HCT116 (cell line): ENCODE measurements at places on chromosomes 3 and 15.

- DNase-seq: no peak
These were observed 835.0 kb downstream of the TBL1XR1 start for GRCh38 chr3:176362191-176362731.

DNA sequence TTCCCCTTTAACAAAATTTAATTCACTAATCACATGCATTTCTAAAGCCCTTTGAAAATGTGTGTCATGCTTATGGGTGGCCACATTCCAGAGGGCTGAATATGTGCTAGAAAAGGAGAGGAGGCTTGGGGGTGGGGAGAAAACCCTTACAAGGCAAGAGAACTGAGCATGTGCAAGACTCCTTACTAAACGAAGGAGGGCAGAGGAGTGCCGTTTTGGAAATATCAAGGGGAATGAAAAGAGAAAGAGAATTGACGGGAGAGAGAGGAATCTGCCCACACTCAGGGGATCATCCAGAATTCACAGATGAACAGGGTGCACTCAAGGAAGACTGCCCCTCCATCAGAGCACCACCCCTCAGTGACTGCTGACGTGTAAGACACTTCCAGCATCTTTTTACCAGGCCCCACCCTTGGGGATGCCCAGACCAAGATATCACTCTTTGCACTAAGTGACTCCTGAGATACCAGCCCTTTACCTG, 37.9 kb upstream of the TSC22D2 start:
- DNase-seq: peak; percentile 92

DNA sequence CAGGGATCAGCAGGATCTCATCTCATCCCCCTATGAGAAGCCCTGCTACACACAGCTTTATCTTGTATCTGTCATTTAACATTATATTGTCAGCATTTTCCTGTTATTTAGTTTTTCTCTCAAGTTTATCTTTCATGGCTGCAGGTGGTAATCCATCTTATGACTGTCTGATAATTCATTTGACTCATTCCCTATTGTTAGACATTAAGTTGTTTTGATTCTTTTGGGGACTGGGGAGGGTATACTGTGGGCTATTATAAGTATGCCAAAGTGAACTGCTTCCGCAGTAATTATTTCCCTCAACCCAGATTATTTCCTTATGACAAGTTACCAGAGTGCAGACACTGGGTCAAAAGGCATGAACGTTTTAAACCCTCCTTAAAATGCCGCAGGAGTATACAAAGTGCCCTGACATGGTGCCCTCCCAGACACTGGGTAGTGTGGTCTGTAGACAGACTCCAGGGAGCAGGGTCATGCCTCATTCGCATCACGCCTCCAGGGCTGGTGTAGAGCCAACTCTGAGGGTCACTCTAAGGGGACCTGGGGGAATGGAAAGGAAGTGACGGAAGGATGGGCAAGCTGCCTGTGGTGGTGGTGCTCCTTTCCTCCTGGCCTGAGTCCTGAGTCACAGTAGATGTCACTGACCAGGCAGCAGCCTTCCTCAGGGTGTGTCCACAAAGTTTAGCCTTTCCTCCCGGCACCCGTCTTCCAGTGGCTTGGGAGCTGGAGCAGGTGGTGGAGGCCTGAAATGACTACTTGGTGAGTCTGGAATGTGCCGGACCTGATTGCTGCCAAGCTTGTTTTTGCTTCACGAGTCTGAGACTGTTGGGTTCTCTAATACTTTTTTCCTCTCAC, 11.6 kb downstream of the GPR160 start:
- no peak for DNase-seq

GRCh38 chr3:43435706-43436105, 149.4 kb downstream of the SNRK start:
- no peak for DNase-seq

DNA sequence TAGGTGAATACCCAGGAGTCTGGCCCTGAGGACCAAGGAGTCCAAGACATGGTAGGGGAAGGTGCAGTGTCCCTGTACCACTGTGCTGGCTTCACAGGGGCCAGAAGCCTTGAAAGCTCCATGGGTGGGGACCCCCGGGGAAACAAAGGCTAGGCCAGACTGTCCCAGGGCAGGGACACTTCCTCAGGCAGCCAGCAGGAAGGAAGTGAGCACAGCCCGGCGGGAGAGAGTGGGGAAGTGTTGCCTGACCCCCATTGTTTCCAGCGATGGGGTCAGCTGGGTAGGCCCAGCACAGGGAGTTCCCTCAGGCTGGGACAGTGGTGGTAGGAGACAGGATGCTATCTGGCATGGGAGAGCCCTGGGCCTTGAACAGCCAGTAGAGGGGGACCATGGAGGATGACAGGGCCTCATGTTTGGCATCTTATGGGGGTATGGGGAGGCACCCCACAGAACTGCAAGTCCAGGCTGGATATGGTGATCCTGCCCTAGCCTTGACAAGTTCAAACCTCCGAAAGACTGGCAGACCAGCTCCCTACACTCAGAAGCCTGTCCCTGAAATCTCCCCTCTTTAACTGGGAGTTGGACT, 1.2 kb upstream of the HYAL2 start:
- DNase-seq: no peak

- no peak for DNase-seq
These were observed 106.3 kb downstream of the LRRK1 start for GRCh38 chr15:101025501-101025885.

DNA sequence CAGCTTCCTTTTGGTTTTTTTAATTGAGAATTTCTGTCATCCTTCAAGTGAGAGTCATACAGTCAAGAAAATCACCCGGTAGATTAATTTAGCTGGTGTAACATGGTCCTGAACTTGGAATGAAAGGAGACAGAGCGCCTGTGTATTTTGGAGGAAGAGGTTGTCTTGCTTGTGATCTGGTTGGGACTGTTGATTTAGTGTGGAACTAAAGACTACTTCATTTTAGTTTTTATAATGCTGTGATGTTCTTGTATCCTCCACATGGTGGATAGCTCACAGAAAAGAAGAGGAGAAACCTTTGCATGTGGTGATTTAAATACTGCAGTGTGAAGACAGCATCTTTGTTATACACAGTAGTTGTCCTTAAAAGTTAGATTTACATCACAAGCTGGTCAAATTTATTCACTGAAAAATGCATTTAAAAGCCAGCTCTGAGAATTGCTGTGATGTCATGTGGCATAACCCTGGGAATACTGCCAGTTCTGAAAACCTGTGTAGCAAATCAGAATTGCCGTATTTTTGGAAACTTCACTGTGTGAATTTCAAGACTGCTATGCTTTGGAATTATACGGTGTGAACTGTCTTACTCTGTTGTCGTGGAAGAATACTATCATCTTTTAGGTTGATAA, 268.5 kb downstream of the PTPRG start:
- DNase-seq: no peak

GRCh38 chr3:97487587-97487986, 277.0 kb upstream of the ARL6 start:
- no peak for DNase-seq

DNA sequence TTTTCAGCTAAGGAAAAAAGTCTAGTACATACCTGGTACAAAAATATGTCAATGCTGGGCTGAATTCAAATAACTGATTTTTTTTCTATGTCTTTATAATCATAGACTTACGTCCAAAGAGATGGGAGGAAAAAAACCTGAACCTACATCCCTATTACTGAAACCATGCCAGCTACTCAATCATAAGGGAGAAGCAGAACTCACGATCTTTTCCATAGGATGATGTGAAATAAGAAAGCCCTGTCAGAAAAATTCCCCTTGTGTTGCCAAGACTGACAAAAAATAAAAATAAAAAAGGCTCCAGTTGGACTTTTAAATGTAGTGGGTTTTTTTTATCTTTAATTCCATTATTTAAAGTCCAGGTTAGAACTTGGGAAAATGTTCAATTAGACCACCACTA, 3.3 kb downstream of the MSL2 start:
- DNase-seq: no peak

DNA sequence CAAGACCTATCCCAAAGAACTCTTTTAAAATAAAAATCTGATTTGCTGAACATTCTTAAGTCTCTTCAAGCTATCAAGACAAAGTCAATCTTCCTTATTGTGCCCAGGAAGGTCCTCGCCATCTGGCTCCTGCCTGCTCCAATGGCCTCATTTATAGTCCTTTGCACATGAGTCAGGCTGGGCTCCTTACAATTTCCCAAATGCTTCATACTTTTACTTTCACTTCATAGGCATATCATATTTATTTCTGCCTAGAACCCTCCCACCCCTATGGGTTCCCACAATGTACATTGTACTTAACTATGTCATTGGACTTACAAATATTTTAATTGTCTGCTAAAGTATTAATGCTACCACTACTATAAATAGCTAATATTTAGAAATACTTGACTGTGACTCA, 9.1 kb downstream of the THRB start:
- no peak for DNase-seq

GRCh38 chr15:40958723-40959122, 5.5 kb downstream of the CHAC1 start:
- DNase-seq: no peak

GRCh38 chr3:171883893-171884279, 40.7 kb downstream of the TMEM212 start:
- DNase-seq: no peak
